ENCODE measurements at places on chromosomes 7 and 10.

DNA sequence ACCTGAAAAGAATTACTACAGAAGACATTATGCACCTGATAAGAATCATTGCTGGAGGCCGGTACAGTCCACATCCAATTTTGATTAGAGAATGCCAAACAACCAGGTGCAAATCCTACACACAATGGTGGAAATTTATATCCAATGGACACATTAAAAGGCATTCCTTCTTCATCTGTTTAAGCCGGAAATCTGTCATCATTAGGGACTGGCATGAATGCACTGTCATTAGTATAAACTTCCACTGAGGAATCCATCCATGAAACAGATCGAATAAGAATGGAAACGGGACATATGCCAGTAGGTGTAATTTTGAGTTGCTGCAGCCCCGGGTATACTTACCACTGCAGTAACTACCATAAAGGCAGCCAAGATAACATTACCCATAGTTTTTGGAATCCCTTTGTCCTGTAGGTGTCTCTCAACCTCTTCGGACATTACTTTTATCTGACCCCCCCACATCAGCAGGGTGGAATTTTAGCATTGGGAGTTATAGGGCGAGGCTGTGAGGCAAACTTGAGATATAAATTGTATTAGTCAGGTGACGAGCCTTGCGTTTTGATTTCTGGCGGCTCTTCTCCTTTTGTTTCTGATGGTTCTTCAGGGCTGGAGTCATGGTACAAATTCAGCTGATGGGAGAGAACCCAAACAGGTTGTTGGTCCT lies 36.5 kb upstream of the AKR1C2 start:
- DNase-seq = no peak

- no peak for DNase-seq
These were observed 35.0 kb upstream of the EIF4H start for GRCh38 chr7:74138945-74139843.

GRCh38 chr7:101308245-101309085 lies 13.1 kb downstream of the IFT22 start:
- DNase-seq = peak; percentile 54

DNA sequence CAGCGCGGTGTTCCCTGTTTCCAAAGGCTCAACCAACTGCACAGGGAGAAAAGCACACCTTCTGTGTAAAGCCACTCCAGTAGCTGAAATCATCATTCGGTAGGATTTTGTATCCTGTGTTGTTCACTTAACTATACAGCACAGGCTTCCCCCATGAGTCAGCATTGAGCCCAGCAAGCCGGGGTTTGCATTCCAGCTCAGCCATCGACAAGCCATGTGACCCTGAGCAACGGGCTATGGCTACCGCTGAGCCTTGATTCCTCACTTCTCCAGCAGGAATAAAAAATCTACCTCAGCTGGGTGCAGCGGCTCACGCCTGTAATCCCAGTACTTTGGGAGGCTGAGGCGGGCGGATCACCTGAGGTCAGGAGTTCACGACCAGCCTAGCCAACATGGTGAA lies 44.1 kb upstream of the ATP6V0A4 start:
- DNase-seq = no peak
